ENCODE measurements at places on chromosomes 5 and 9. TPM values are rescaled to one million over a fixed set of nuclear protein-coding genes. Genes with fewer than 3 reads are reported as not detected.

DNA sequence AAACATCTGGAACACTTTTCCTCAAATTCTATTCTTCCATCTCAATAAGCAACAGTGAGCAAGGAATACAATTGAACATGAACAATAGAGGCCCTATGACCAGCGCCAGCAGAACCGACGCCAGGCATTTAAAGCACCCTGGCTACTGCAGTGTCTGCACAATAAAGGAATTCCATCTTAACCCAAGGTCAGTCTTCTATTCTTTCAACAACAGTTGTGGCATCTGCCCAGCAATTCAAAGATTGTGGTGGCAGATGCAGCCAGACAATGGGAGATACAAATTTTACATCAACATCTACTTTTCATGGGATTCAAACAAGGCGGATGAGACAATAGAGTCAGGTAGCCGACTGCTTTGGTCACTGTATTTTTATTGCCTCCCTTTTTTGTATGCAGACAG is 65.9 kb downstream of the ELL2 start:
- DNase-seq, result no peak

DNA sequence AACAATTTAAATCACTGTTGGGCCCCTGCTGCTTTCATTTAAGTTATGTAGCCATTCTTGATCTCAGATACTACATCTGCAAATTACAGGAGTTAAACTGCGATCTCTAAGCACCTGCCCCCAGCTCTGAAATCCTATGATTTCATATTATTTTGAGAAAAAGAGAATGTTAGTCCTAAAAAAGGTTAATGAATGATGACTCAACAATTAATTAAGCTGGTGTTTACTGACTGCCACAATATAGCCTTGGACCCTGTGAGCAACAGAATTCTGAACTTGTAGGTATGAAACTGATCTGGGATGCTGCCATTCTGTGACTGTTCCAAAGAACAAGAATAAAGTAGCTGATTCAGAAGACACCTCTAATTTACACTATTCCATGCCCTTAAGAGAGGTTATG is 124.4 kb upstream of the FBXL7 start:
- DNase-seq, result no peak

DNA sequence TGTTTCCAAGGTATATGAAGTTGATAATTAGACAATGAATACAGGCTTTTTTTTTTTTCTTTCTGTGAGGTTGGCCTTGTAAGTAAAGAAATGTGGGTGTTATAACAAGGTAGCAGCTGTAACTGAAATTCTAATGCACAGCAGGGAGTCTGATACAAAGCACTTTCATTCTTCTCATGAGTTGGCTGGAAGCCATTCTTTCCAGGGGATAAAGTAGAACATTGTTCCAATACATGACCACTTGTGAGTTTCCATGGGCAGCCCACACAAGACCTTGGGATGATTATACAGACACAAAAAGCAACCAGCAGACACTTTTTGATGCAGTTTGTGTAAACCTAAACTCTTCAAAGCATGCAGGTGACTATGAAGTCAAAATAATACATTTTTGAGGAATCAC is 1785.9 kb upstream of the WWC1 start:
- DNase-seq, result no peak

Gene SLC4A9
- polyA plus RNA-seq, result 0.12 TPM

DNA sequence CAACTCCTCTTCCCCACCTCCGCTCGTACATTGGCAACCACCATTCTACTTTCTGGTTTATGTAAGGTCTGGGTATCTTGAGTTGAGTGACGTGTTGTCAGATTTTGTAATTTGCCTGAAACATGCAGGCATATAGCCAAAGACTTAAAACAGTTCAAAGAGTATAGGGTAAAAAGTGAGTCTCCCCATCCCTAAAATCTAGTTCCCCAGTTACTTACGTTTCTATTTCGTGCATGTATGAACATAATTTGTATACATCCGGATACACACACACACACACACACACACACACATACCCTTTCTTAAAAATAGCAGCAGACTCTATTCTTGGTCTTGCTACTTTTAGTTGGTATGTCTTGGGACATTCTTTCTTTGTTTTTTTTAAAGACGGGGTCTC is 915 bp downstream of the HSDL2 start:
- DNase-seq, result peak; percentile 26

GRCh38 chr9:113630386-113631136 is 167.0 kb downstream of the RGS3 start:
- DNase-seq, result no peak

DNA sequence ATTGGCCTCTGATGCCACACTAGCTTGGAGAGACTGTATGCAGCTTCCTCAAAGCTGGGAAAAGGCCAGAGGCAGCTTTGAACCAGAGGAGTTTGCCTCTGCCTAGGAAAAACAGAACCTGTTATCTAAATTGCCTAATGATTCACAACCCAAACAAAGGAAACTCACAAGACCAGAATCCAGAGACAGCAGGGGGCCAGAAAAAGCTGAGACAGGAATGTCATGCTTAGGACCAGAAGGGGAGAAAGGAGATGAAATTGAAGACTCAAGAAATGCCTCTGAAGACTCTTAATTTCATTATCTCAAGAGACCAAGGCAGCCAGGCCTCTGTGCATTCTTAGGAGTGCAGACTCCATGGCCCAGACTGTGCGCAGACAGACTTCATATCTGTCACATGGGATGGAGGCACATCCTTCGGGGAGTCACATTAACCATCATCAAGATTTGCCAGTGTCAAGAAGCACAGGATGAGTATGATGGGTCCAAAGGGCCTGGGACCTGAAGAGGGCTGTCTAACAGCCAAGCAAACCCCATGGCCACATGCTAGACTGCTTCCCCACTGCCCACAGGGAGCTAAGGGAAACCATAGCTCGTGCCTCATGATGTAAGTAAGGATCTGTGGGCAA is 57.3 kb downstream of the ARSB start:
- no peak for DNase-seq

DNA sequence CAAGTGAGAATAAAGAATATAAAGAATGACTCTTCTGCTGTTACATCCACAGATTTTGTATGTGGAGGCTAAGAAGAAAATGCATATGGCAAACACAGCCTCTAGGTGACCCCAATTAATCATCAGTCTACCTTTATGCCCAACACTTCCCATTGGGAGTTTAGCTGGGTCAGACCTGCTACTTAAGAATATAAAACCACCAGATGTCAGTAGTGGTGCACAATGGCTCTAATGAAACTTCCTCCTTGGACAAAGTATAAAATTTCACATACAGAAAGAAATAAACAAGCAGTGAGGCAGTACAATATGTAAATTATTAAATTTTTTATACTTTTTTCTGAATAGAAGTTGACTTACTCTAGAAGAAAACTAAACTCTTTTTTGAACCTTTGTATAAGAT is 539.9 kb downstream of the BRINP1 start:
- DNase-seq, result peak; percentile 13

DNA sequence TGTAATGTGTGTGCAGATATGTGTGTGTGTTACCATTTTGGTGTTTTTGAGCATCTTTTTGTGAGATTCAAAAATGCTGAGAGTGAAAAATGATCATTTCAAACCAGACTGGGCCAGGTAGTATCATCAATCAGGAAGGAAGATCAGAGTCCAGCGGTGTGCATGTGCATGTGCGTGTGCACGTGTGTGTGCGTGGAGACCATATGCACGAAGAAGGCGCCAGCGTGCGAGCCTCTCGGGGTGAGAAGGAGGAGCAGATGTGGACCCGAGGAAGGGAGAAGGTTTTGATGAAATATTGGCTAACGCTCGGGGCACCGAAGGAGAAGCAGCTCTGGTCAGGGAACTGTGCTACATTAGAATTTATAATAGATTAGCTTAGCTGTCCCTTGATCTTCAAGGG is 516.4 kb downstream of the CCDC171 start:
- DNase-seq, result no peak

Gene PSMD5
- 20.4 TPM for polyA plus RNA-seq
